ENCODE measurements at places on chromosomes 13 and 19. TPM values are rescaled to one million over a fixed set of nuclear protein-coding genes. Genes with fewer than 3 reads are reported as not detected.

Gene NRTN
- 1.5 TPM for polyA plus RNA-seq

Gene KRI1
- polyA plus RNA-seq: 27.9 TPM

GRCh38 chr19:32403291-32403995, 2.1 kb upstream of the DPY19L3 start:
- DNase-seq: no peak

DNA sequence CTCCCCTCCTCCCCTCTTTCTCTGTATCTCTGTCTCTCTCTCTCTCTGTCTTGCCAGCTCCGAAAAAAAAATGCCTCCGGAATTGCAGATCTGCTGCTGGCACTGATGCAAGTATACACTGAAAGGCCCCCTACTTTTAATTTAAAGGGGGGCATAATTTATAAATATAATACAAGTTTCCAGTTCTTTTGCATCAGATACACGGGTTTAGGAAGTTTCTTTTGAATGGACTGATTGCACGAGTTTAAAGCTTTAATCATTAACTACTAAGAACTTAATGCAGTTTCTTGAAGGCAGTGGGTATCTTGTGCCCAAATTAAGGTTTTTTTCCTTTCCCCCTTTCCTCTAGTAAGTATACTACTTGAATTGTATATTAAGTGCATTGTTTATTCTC, 1.4 kb downstream of the FGF9 start:
- DNase-seq: no peak

DNA sequence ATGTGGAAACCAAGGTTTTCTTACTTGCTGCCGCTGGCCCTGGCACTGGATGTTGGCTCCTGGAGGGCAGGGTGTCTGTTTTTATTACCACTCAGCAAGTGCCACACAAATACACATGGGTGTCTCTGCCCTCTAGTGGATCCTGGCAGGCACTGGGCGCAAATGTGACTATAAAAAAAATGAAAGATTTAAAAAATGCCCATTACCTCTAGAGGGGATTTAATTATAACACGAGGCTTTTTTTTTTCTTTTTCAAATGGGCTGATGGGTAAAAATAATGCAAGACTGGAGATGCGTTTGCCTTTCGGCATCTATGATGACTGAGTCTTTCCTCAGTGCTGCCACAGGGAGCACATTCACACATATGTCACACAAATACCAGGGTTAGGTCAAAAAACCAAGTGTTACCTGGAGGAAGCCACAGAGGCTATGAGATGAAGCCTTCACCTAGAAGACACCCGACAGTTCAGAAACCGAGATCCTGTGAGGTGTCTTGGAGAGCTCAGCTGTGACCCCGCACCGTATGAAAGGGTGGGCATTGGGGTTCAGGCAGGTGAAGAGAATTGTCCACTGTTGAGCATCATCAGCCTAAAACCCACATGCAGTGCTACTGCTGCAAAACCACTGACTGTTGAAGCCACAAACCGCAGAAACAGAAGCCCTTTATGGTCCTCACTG, 25.7 kb downstream of the CHAMP1 start:
- no peak for DNase-seq

DNA sequence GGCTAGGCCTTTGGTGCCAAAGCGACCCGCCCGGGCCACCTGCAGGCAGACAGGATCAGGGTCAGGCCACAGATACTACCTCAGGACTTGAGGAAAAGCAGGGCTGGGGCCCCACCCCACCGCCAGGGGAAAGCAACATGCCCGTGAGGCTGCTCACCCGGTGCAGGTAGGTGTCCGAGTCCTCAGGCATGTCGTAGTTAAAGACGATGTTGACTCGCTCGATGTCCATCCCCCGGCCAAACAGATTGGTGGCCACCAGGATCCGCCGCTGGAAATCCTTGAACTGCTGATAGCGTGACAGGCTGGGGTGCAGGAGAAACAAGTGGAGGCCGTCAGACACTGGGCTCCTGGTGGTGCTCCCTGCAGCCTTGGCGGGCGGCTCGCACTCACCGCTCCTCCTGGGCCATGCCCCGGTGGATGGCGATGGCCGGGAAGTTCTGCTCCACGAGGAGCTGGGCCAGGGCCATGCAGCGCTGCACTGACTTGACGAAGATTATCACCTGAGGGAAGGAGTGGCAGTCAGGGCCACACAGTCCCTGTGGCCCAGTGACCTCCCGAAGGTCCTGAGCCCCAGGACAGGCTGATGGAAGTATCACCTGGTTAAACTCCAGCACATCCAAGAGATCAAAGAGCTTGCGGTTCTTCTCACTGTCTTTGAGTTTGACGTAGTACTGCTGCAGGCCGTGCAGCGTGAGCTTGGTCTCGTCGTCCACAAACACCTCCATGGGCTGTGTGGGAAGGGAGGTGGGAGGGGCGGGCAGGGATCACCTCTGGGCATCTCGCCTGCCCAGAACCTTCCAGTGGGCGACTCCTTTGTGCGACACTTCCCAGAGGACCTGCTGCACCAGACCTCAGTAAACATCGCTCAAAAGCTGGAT, 9.8 kb downstream of the DDX39A start:
- DNase-seq: no peak

- no peak for DNase-seq
These were observed 56.2 kb upstream of the RFC3 start for GRCh38 chr13:33761740-33762139.

DNA sequence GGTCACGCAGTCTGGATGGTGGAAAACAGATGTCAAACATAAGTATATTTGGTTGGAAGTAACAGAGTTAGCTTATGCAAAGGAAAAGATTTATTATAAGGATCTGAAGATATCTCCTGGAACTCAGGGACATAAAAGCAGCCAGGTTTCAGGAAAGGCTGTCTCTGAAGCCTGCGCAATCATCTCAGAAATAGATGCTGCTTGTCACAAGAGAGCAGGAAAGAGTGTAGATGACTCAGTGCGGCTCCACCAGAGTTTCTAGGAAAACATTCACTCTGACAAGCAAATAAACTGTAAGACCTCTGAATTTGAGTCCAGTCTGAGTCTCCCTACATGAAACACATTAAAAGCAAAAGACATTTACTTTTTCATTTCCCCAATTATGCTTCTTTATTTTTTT, 220.4 kb upstream of the HTR2A start:
- peak; percentile 27 for DNase-seq

- DNase-seq: peak; percentile 99
These were observed at the start of gene ZSCAN18 for GRCh38 chr19:58097781-58098681. Gene ZSCAN18, minus strand, starts transcription at chr19:58098231. Its CDS starts 7,964 bp downstream, at chr19:58090267.

DNA sequence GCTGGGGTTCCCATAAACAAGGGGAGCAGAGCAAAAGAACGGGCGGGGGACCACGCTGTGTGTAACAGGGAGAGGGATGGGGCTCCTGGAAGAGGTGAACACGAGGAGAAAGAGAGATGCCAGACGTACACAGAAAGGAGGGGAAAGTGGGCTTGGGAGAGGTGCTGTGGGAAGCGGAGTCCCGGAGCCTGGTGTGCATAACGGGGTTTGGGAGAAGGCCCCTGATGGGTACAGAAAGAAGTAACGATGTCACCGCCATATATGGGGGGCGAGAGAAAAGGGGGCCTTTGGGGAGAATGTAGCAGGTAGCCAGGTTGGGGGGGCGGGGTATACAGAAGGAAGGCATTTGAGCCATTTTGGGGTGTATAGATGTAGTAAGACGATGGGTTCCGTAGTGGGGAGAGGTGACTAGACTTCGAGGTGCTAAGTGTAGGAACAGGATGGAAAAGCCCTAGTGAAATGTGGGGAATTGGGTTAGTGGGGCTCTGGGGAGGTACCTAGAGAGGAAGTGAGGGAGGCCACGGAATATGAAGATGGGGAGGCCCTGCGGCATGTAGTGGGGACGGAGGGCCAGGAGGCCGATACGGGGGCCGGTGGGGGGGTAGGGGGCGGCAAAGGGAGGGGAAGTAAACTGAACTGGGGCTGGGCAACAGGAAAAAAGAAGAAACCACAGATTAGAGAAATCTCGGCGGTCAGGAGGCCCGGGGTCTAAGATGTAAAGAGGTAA, 787 bp downstream of the ZNF580 start:
- no peak for DNase-seq

DNA sequence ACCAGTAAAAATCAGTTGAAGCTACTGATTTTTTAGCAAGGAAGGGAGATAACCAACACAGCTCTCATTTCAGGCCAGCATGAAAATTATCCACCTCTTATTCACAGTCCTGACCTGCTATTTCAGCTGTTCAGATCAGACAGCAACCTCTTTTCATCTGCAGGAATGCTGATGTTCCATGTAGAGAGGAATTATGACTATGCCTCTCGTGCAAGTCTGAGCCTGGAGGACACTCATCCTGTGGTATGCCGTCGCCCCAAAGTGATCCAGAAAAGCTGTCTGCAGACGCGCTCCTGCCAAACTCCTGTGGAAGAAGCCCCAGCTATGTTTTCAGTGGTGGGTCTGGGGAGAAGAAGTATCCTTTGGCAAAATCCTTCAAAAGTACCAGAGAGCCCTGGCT, 563.5 kb upstream of the SLITRK1 start:
- no peak for DNase-seq

GRCh38 chr19:18173572-18174288, at the start of gene IFI30:
Gene IFI30, plus strand, starts transcription at chr19:18173813. Its CDS starts 29 bp downstream, at chr19:18173842.
- peak; percentile 76 for DNase-seq

GRCh38 chr13:104779311-104779993, 1713.2 kb upstream of the SLC10A2 start:
- DNase-seq: peak; percentile 25

Data from muscle of back (tissue), 13 donors.